Suppressor macrophage treated with lipopolysaccharide for 4 hours (primary cell): ENCODE measurements at places on chromosomes 7 and 10.

GRCh38 chr10:124740369-124741280 lies 3.6 kb downstream of the FAM53B start:
- peak; percentile 71 for DNase-seq

DNA sequence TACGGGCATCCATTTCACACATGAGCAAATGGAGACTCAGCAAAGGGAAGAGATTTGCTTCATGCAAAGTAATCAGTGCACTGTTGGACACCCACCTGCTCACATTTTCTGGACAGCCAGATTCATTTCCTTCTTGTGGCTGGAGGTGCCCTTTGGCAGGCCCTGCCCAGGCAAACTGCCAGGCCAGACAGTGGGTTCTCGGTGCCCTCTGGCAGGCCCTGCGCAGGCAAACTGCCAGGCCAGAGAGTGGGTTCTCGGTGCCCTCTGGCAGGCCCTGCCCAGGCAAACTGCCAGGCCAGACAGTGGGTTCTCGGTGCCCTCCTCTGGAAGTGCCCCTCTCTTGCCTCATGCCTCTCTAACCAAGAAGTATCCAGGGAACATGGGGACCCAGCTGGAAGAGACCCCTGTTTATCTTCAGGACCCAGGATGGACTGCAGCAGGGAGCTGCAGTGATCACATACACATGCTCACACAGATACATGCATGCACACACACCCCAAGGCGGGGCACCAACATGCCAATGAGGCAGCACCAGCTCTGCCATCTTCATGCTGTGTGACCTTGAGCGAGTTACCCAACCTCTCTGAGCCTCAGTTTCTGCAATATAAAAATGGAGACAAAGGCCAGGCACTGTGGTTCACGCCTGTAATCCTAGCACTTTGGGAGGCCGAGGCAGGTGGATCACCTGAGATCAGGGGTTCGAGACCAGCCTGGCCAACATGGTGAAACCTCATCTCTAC lies 67.1 kb downstream of the OAT start:
- DNase-seq: no peak

GRCh38 chr7:151790830-151791620 lies 85.9 kb downstream of the PRKAG2 start:
- DNase-seq: no peak

DNA sequence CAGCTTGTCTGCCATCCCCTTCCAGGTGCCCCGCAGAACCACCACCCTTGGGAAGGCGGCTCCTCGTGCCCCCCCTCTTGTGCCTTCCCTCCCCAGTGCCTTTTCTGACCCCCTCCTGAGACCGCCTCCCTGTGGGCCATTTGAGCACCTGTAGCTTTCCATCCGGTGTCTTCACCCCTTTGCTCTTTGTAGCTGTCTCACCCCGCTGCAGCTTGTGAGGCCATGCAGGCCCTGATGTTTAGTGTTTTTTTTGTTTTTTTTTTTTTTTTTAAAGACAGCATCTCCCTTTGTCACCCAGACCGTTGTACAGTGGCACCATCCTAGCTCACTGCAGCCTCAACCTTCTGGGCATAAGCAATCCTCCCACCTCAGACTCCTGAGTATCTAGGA lies 52.5 kb downstream of the CUX1 start:
- no peak for DNase-seq

GRCh38 chr7:40859965-40860543 lies 725.2 kb downstream of the SUGCT start:
- DNase-seq: no peak

DNA sequence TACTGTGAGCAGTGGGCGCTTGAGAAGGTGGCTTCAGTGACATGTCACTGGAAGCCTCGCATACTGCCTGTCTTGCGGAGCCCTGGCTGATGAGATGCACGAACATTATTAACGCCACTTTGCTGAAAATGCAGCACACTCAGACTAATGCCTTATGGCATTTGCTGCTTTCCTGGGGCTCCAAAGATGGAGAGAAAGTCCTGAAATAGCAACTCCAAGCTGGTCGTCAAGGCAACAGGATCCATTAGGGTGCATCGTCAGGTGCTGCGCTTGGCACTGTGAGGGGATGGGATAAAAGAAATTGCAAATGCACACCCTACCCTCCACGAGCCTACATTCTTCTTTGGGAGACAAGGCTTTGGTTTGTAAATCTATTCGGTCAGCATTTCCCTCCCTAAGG lies 592.5 kb downstream of the TYW1 start:
- no peak for DNase-seq

GRCh38 chr10:114442091-114442630 lies 37.9 kb upstream of the AFAP1L2 start:
- no peak for DNase-seq

DNA sequence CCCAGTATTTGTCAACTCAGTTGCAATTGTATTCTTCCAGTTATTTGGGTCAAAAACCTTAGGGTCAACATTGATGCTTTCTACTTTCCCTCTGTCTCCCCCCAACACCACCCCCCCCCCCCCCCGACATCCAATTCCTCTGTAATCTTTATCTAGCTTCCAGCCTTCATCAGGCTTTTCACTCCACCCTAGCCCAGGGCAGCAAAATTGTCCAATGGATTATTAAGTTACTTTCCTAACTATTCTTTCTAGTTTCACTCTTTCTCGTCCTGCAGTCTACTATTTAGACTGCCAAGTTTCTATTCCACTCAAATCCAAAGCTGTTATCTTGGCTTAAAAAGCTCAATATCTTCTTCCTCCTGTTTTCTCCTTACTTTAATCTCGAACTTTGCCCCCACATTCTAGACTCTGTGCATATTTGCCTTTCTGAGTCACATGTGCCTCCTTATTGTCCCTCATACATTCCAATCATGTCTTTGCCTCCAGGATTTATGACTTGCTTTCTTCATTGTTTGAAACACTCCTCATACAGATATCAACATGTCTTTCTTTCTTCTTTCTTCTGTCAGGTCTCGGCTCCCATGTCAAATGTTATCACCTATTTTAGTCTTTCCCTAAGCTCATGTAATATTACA lies 196.6 kb upstream of the TMEM196 start:
- no peak for DNase-seq

- DNase-seq: no peak
Observed at GRCh38 chr10:5013385-5013784, 9.7 kb upstream of the AKR1C2 start.

GRCh38 chr7:148304456-148304855 lies 286.1 kb upstream of the C7orf33 start:
- DNase-seq: no peak

DNA sequence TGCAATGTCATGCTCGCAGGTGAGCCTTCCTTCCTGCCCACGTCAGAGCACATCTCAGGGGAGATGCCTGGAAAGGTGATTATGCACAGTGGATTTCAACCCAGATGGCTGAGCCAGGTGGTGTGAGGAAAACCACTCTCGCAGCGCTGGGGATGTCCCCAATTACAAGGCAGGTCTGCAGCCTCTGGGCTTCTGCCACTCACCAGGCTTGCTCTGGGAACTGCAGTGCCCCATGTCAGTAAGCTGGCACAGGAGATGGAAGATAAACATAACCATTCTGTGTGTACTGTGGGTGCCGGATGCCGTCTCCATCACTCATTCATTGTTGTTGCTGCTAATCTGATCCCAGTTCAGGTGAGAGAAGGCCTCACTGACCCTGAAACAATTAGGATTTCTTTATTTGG lies 222.9 kb upstream of the PITRM1 start:
- DNase-seq: no peak

GRCh38 chr7:2012981-2013380 lies 219.8 kb downstream of the MAD1L1 start:
- DNase-seq: no peak

DNA sequence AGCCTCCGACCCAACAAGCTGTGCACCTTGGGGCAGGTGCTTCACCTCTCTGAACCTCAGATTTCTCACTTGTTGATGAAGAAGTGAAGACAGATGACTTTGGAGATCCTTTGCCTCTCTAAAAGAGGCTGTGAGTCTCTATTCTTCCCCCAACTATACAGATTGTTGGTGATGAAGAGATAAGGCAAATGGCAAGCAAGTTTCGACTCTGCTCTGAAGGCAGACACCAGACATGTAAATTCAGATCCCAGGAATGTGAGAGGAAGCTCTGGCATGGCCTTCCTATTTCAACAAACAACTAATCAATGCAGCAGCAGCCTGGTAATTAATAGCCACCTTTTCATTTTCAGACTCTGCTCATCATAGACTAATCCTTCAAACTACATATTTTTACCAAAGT lies 74.2 kb upstream of the EGR2 start:
- DNase-seq: no peak

DNA sequence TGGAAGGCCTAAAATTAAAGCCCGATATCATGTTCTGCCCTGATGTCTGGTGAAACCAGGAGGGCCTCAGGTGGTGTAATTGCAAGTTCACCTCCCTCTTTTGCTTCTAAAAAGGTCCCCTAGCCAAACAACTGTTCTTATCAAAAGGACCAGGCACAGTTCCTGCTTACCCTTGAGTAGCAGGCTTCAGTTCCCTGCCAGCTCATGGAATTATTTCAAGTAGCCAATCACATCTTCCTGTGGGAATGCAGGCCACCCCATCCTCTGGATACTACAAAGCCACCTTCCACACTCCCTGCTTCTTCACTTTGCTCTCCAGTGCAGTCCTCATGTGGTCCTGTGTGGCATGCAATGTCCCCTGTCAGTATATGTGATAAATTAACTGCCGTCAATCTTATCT lies 97.7 kb upstream of the GALNT17 start:
- DNase-seq: no peak

DNA sequence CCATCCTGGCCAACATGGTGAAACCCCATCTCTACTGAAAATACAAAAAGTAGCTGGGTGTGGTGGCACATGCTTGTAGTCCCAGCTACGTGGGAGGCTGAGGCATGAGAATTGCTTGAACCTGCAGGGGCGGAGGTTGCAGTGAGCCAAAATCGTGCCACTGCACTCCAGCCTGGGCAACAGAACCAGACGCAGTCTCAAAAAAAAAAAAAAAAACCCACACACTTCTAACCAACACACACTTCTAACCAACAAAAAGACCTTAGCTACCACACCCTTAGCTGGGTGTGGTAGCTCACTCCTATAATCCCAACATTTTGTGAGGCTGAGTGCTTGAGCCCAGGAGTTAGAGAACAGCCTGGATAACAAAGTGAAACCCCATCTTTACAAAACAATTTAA lies 33.9 kb upstream of the SPOCK2 start:
- DNase-seq: no peak

DNA sequence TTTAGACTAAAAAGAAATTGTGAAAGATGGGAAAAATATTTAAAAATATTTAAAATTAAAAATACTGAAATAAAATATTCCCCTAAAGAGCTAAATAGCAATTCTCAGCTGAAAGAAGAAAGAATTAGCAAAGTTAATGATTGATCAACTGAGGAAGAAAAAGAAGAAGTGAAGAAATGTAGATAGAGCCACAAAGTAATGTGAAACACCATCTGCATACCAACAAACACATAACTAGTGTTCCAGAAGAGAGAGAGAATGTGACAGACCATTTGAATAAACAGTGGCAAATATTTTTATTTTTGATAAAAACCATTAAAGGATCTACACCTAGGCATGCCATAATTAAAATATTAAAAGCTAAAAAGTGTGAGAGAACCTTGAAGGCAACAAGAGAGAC lies 784.5 kb upstream of the ZWINT start:
- no peak for DNase-seq

- no peak for DNase-seq
Observed at GRCh38 chr10:1395025-1395480, 338.9 kb downstream of the WDR37 start.

GRCh38 chr10:33781606-33782395 lies 447.3 kb upstream of the NRP1 start:
- peak; percentile 10 for DNase-seq

GRCh38 chr7:157668221-157668883 lies 331.5 kb downstream of the DNAJB6 start:
- no peak for DNase-seq

GRCh38 chr7:7180725-7181449 lies 1.5 kb upstream of the C1GALT1 start:
- peak; percentile 8 for DNase-seq

GRCh38 chr10:113954409-113954808 lies 89.3 kb upstream of the ADRB1 start:
- no peak for DNase-seq

- no peak for DNase-seq
Observed at GRCh38 chr10:110793128-110793812, 78.5 kb upstream of the PDCD4 start.

- no peak for DNase-seq
Observed at GRCh38 chr7:43248553-43248952, 136.1 kb downstream of the HECW1 start.

- DNase-seq: no peak
Observed at GRCh38 chr7:30173058-30173897, 38.5 kb downstream of the MTURN start.

DNA sequence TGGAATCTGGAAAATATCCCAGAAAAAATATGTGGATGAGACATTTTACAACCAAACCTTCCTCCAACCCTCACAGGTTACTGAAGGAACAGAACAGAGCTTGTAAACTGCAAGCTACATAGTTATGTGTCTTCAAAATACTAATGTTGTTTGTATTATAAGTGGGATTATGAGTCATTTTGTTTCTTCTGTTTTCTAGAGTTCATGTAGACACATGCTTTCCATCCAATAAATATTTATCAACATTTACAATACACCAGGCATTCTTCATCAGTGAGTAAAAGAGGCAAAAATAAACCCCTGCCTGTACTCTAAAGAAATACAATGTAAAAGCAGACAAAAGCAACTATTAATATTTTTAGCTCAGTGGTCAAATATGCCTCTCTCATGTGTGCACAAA lies 38.0 kb upstream of the TES start:
- DNase-seq: no peak

GRCh38 chr7:38585572-38586354 lies 45.4 kb downstream of the AMPH start:
- no peak for DNase-seq

- DNase-seq: no peak
Observed at GRCh38 chr10:86366902-86367151, 232 bp upstream of the GRID1 start.

- peak; percentile 15 for DNase-seq
Observed at GRCh38 chr7:30894866-30895605, 16.6 kb upstream of the AQP1 start.

DNA sequence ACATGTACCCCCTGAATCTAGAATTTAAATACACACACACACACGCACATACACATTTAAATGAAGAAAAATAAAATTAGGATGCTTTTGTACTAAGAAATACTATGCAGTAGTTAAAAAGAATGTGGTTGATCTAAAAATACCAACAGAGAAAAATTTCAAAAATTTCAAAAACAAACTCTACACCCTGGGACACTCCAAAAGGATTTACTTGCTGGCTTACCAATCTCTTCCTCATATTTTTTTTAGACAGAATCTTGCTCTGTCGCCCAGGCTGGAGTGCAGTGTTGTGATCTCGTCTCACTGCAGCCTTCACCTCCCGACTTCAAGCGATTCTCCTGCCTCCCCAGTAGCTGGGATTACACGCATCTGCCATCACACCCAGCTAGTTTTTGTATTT lies 80.9 kb downstream of the HIP1 start:
- no peak for DNase-seq

DNA sequence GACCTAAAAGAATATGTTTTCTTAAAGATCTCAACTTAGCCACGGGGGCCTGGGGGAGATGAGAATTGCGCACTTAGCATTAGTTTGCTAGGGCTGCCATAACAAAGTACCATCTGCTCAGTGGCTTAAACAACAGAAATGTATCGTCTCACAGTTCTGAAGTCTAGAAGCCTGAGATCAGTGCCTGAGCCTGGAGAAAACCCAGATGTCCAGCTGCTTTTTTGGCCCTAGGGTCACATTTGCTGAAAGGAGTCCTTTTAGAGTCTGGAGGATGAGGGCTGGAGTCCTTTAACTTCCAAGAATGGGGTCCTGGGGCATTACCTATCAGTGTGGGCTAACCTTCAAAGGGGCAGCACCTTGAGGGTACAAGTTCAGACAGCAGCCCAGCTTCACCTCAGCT lies 48.2 kb downstream of the SMURF1 start:
- no peak for DNase-seq
